Sigmoid colon (tissue), 7 donors: ENCODE measurements at places on chromosomes 7 and 10. TPM values are rescaled to one million over a fixed set of nuclear protein-coding genes. Genes with fewer than 3 reads are reported as not detected.
A peak's percentile ranks its signal among the peaks of the same experiment; 100 is the strongest.

DNA sequence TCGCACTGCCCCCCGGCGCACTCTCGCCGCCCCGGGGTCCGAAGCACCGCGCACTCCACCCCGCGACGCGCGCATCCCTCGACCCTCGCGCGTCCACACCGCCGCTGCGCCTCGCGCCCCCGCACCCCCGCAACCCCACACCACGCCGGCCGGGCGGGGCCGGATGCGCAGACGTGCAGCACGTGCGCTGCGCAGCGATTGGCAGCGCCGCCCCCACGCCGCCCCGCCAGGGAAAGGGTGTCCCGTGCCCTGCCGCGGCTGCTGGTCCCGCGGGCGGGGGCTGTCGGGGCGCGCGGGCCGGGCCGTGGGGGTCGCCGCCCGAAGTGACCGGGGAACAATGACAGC, 53.7 kb upstream of the KDM7A start:
- no peaks in the 10 kb centered on the region for H3K36me3 ChIP-seq
- H3K27me3 ChIP-seq: no peaks in the 10 kb centered on the region
- peak overlapping the region; percentile 58 for H3K4me3 ChIP-seq
- H3K4me1 ChIP-seq: no peaks in the 10 kb centered on the region
- no peak for DNase-seq

DNA sequence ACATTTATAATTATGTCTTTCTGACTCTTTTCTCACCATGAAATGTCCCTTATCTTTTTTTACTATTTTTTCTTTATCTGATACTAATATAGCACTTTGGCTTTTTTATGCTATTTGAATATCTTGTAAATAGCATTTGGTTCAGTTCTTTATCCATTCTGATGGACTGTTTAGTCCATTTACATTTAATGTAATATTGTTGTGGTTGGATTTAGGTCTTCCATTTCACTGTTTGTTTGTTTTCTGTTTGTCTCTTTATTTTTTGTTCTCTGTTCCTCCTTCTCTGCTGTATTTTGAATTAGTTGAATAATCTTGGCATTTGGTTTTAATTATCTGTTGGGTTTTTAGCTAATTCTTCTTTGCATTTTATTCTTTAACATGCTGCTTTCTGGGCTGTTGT, 89.8 kb downstream of the ANKIB1 start:
- H3K4me3 ChIP-seq: no peak overlapping the region
- no peak for DNase-seq
- no peaks in the 10 kb centered on the region for H3K4me1 ChIP-seq
- H3K27me3 ChIP-seq: no peaks in the 10 kb centered on the region
- no peaks in the 10 kb centered on the region for H3K36me3 ChIP-seq
- no peak overlapping the region for H3K27ac ChIP-seq

Gene PCLO
- total RNA-seq: 2.3 TPM

Gene FGFBP3
- 0.71 TPM for total RNA-seq
